ENCODE measurements at places on chromosomes 11 and 22.

DNA sequence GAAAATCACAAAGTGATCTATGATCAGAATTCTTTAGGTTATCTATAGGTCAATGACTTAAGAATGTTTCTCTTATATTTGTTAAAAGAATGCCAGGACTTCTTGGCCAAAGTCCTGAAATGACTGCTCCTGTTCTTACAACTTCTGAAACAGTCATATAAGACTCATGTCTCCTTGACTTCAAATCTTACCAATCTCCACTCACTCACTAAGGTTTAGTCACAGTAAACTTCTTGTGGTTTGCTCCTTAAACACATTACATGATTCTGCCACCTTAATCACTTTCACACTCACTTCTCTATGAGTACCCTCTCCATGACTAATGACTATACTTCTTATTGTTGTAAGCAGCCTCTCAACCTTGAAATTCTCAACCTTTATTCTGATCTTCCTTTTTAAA lies 648.7 kb upstream of the CCDC179 start:
- DNase-seq, result peak; percentile 7

DNA sequence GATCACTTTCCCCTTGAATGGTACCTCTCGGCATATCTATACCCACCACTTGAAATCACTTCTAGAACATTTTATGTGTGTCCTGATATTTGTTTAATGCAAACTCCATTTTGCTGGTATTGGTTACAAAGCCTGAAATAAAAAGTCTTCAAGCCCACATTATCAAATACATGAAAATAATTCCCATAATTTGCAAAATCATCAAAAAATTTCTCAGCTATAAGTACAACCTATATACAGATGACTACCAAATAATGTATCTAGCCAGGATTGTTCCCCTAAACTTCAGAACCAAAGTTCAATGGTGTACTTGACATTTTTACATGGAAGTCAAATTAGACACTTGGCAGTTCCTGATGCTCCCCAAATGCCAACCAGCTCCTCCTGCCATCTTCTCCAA lies 71.8 kb downstream of the PRCP start:
- DNase-seq, result no peak

DNA sequence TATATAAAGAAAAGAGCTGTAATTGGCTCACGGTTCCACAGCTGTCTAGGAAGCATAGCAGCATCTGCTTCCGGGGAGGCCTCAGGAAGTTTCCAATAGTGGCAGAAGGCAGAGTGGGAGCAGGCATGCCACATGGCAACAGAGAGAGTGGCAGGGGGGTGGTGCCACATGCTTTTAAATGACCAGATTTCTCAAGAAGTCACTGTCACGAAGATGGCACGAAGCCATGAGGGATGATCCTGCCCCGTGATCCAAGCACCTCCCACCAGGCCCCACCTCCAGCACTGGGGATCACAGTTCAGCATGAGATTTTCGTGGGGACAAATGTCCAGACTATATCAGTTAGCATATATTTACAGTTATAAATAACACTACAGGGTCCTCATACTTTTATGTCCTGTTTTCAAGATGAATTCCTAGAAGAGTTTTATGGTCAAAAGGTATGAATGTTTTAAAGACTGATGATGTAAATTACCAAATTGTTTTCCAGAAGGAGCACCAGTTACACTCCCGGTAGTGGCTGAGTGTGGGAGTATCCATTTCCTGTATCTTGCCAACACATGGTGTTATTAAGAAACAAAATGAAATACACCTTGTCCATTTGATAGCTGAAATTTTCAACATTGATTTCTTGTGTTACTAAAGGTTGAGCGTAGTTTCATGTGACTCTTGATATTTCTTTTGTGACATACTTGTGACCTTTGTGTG lies 19.2 kb downstream of the FAM118A start:
- DNase-seq, result no peak

- DNase-seq, result no peak
Observed at GRCh38 chr11:9701799-9702198, 37.9 kb downstream of the SWAP70 start.

DNA sequence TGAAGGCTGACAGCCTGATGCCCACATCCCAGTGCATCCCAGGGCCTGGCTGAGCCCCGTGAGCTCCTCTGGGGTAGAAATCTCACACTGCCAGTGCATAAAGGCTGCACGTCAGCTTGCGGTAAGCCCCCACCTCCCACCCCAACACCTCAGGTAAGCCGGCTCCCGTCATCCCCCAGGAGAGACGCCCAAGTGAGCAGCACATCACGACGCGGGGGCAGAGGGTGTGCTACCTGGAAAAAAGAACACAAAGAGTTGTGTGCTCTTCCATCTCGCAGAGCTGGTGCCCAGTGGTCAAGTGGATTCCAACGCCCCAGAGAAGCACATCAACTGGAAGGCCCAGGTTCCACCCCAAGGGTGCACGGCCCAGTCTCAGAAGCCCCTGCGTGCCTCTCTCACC lies 50.0 kb downstream of the IGSF9B start:
- DNase-seq, result no peak

DNA sequence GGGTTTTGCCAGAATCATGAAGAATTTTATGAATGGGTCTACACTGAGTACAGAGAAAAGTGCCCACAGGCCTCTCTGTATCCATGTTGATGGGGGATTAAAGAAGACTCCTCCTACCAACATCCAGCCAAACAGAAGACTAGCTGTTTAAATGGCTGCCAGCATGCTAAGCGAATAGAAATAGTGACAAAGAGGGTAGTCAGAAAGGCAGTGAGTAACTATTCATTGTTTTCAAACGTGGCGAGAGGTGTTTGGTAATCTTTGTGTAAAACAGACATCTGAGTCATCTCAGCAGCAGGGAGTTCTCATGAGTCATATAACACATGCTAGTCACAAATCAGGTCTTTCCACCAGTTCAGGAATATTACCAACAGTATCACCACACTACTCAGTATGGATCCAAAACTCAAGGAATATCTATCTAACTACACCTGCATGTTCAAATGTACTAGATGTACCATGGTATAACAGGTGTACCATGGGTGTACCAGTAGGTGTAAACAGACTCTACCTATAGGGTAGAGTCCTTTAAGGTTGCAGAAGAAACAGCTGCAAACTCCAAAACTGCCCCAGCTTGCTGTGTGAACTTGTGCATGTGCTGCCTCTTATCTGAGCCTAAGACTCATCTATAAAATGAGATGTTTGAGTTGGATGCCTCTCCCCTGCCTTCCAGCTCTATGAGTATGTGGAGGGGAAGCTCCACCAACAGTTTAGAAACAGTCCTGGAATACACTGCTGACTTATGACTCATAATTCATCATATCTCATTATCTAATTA lies 82.0 kb downstream of the SLC1A2 start:
- peak; percentile 97 for DNase-seq

GRCh38 chr11:43447151-43447550 lies 88.4 kb downstream of the TTC17 start:
- DNase-seq, result no peak
